NCI-H187 treated with DMSO at 0.1 percent for 48 hours (cell line): ENCODE measurements at places on chromosomes 5 and 9.

DNA sequence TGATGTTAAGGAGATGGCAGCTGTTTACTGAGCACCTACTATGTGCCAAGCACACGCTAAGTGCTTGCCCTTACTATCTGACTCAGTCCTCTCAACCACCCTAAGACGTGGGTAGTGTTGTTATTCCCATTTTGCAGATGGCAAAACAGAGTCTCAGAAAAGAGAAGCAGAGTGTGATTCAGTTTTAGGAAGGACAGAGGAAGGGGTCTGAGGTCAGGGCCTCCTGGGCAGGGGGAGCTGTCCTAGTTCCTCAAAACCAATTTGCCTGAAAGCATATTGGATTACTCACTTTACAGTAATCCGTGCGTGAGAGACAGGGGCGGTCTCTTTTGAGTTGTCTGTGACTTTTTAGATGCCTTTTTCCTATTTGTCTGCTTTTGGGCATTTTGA, 23.2 kb downstream of the DNM1 start:
- no peak for DNase-seq

GRCh38 chr9:4464911-4465513, 25.3 kb upstream of the SLC1A1 start:
- no peak for DNase-seq

DNA sequence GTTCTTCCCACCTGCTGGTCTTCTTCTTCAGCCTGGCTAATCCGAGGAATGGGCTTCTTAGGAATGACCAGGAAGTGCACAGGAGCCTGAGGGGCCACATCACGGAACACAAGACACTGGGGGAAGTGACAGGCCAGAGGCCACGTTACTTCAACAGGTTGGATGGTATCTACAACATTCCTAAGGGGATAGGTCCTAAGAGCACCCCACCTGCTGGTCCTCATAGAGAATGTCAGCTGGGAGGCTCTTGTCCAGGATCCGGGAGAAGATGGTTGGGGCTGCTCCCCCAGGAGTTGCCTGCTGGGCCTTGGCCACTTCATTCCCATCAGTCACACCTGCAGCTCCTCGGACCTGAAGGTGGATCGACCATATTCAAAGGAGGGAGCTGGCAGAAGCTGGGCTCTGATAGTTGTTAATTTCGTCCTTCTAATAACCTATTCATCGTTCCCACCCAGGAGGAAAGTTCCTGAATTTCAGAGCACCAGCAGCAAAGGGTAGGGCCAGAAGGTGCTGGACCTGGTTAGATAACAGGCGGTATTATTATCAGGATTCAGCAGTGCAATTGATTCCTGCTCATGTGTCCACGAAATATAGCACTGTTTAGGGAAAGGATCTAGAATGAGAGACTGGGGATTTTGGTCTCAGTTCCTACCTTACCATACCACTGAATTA, 1.3 kb downstream of the HINT2 start:
- DNase-seq, result no peak

DNA sequence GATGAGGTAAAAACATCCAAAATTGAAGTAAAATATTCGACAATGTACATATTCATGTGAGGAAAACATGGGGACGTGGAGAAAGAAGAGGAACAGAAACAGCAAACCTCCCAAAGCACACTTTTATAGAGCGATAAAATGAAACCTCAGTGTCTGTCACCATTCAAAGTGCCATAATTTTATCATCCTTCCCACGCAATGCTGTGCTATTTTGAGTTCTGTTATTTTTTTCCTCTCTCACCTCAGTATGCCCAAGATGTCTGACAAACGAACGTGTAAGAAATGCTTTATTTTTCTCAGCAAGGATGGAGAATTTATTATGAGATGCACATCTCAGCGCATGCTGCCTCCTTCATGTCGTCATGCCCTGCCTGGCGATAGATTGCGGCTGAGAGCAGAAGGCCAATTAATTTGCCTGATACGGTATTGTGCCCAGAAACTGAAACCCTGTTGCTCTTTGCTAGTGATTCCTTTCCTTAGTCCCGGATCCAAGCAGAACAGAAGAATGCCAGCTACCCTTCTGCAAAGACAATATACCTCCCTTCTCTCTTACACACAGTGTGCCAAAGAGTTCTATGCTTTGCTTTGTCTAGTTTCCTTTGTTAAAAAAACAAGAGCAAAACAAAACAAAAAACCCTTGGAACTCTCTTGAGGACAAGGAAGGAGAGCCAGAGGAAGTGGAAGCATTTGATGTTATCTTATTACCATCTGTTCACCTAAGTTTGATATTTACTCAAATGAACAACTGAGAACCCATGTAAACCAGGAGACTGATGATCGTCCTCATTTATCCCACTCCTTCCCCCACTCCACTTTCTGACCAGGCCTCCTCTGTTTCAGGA, 192.4 kb downstream of the SEMA6A start:
- no peak for DNase-seq

- no peak for DNase-seq
Measured at GRCh38 chr9:111744363-111744762, 50.4 kb downstream of the SHOC1 start.

DNA sequence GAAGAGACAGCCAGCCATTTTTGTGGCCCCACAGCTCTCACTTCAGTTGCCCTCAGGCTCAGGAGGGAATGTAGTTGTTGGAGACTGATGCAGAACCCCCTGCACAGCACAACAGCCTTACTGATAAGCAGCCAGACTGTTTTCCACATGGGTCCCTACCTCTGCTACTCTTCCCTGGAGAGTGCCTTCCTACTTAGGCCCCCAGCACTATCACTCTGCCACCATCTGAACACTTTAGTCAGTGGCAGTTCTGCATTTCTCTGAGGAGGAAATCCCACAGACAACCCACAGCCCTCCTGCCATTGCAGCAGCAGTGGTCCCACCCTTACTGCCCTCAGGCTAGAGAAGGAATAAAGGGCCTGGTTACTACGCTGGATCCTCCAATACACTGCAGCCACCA, 61.8 kb upstream of the PTPRD start:
- no peak for DNase-seq

GRCh38 chr5:150248946-150249345, 40.6 kb downstream of the CAMK2A start:
- no peak for DNase-seq

DNA sequence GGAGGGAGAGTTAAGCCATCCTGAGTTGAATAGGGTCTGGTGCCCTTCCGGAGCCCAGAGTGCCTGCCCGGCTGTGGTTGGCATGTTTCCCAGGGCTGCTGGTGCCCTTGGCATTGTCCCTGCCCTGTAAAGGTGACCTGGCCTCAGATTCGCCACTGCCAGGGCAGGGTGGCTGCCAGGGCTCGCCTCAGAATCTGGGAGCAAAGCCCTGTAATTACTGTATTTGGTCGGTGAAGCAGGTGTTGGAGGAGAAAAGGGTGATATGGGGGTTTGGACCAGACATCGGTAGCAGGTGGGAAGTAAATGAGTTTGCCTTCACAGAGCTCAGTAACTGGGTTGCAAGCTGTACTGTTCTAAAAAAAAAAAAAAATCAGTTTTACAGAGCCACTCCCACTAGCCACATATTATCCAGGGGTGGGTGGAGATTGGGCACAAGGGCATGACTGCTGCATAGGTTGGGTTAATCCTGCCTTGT, 47.6 kb downstream of the RGS3 start:
- no peak for DNase-seq

- DNase-seq, result no peak
Measured at GRCh38 chr5:69451941-69452647, 37.2 kb downstream of the MARVELD2 start.

DNA sequence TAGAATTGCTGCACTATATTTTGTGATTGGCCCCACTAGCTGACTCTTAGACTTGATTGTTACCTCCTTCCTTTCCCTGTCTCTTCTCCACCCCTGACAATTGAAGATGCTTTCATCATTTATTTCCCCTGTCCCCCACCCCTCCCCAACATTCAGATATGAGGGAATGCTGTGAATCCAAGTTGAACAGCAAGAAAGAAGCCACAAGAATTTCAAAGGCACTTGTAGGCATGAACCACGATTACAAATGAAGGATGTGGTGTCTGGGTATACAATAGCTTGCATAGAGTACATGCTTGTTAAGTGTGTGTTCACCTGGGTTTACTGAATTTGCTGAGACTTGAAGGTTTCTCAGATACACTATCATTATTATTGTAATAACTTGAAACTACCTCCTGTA, 78.3 kb upstream of the TRIO start:
- no peak for DNase-seq

GRCh38 chr5:35316611-35317274, 86.5 kb upstream of the PRLR start:
- no peak for DNase-seq

DNA sequence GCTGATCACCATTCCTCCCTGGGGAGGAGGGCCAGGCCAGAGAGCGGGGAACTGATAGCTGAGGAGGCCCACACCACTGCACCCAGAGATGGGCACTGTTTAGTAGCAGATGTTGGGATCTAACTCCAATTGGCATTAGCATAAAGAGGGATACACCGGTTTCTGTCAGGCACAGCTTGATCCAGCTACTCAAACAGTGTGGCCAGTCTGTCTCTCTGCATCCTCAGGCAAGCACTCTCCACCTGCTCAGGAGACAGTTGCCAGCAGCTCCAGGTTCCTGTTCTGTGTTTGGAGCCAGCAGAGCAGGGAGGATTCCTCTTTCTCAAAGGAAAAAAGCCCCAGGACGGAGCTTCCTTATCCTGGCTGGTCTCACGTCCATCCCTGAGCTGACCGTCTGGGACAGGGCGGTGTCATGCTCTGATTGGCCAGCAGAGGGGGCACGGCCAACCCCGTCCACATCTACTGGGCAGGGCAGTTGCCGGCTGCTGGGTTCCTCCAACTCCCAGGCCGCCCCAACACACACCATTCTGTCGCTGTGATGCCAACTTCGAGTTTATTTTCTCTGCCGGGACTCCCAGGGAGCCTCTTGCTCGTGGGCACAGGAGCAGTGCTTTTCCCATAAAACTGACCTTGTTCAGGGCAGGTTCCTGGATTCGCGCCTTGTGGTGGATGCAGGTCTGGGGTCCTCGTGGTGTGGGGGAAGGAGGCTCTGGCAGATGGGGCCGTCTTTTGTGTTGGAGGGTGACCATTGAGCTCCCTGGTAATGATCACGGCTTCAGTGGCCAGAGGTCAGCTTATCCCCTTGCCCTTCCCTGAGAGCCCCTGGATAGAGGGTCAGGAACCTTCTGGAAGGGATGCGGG, 47.9 kb downstream of the COL5A1 start:
- no peak for DNase-seq

- DNase-seq, result no peak
Measured at GRCh38 chr9:98992107-98992884, 48.6 kb downstream of the COL15A1 start.

GRCh38 chr5:125578551-125578950, 832.1 kb upstream of the ZNF608 start:
- DNase-seq, result no peak

DNA sequence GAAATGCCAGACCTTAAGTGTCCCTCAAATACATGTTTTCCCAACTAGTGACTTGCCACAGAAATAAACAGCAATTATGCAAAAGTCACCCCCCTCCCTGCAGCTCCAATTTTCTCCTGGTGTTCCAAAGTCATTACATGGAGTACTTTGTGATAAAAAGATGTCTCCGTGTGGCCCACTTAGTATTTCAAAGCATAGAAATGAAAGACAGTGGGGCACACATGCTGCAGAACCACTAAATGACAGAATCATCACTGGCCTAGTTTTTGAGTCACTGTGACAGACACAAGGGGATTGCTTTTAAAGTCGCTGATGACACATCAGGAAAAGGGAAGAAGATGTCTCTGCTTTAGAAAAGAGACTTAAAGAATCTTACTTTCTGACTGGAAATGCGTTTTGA, 323.4 kb downstream of the PSAT1 start:
- DNase-seq, result no peak

GRCh38 chr5:95417971-95418370, 26.8 kb downstream of the FAM81B start:
- no peak for DNase-seq

DNA sequence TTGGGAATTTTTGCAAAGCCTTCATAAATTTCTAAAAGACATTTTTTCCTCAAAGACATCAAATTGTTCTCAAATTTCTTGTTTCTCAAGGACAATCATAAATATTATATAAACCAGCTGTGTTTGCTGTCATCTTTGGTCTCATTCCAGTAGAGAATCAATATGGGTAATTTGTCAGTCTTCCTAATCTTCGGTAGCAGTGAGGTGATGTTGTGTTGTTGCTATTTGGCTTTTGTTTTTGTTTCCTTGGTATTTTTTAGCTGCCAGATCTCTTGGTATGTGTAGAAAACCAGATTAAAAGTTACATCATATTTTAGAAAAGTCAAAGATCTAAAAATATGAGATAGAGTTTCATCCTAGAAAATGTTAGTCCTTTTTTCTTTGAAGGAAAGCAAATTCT, 87.5 kb downstream of the CAMK4 start:
- DNase-seq, result no peak

GRCh38 chr5:82259172-82259800, 18.9 kb downstream of the RPS23 start:
- no peak for DNase-seq

DNA sequence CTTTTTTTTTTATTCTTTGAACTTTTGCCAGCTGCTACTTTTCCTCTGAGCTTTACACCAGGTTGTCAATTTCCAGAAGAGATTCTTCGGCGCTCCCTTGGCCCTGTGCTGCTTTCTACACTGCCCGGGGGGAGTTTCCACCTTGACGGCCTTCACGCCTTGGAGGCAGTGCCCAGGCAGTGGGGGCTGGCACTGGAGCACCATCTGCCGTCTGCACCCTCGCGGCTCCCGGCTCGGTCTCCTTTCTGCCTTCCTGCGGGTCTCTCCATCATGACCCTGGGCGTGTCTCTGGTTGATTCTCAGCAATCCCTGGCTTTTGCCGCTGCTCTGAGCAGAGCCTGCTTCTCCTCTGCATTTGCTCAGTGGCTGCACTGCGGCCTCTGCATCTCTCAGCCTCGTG, 2.9 kb downstream of the SLC6A18 start:
- DNase-seq, result no peak

GRCh38 chr9:99579964-99580363, 241.7 kb upstream of the NR4A3 start:
- no peak for DNase-seq

- DNase-seq, result no peak
Measured at GRCh38 chr9:5696884-5697283, 68.0 kb downstream of the RIC1 start.

- no peak for DNase-seq
Measured at GRCh38 chr5:38595132-38595745, 38.8 kb upstream of the LIFR start.

DNA sequence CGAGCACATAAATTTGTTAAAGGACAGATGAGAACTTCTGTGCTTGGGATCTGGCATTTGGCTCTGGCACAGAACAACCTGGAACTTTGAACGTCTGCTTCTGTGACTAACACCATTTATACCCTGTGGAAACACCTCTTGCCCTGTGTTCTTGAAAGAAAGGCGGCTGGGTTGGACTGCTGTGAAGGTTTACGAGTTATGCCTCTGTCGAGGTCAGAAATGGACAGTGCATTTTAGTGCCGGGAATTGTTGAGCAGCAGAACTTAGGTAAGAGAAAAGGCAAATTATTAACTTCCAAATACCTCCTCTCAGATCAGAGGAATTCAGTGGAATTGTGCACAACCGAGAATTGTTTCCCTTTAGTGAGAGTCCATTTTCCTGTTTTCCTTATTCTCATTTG, 14.1 kb upstream of the INIP start:
- DNase-seq, result no peak

GRCh38 chr5:31153521-31153920, 40.0 kb upstream of the CDH6 start:
- DNase-seq, result no peak
